ENCODE measurements at places on chromosomes 1 and 21.

DNA sequence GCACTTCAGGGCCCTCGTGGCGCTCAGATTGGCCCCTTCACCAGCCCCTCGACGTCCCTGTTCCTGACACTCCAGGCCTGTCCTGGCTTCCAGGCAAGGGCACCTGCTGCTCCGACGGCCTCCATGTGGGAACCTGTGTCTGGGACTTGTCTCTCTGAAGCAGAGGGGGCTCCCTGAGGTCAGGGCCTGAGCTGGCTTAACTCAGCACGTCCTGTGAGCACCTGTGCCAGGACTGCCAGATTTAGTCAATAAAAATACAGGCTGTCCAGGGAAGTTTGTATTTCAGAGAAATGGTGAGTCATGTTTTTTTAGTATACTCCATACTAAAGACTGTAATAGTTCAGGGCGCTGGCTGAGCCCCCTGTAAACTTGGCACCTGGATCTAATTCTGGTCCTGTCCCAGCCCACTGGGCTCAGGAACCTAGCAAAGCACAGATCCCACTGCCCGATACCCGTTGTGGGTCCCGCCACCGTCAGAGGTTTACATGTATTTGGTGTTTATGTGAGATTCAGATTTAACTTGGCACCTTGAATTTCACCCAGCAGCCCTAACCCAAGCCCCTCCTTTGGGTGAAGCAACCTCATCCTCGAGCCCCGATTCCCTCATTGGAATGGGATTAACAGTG lies 109.9 kb upstream of the IFFO2 start:
- no peak for DNase-seq

- no peak for DNase-seq
Measured at GRCh38 chr1:64979358-64979757, 13.0 kb upstream of the JAK1 start.

DNA sequence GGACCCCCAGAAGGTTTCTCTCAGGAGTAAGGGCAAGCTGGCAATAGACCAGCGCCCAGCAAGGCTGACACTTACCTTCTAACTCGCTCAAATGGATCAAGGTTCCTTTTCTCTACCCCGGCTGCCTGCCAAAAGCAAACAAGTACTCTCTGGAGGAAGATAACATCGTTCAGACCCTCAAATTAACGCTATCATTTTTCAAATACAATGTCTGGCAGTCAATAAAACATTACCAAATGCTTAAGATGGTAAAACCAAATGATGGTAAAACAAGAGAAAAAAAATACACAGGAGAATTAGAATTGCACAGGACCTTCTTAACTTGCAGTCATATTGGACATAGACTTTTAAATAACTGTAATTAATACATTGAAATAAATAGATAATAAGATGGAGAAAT lies 148.1 kb downstream of the SPATA46 start:
- no peak for DNase-seq

DNA sequence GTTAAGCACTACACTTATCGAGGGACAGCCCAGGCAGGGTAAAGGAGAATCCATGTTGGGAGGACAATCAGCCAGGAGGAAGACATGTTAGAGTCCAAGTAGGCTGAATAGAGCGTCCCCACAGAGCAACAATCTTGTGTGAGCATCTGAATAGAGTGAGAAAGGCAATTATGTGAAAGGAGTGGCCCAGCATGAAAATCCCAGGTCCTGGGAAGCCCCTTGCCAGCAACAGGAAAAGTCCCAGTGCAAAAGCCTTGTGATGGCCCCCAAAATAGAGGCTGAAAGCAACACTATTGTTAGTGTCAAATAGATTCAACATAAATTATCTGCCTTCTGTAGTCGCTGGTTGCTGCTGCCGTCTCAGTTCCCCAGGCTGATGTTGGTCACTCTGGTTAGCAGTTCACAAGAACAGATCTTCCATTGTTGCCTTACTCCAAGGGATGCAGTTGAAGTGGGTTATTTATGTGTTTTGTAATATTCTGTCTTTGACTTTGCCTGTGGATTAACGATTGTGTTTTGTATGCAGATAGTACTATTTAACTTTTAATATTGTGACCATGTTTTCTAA lies 12.1 kb upstream of the ABL2 start:
- no peak for DNase-seq

- no peak for DNase-seq
Measured at GRCh38 chr1:202836623-202837403, 26.1 kb downstream of the PCAT6 start.

DNA sequence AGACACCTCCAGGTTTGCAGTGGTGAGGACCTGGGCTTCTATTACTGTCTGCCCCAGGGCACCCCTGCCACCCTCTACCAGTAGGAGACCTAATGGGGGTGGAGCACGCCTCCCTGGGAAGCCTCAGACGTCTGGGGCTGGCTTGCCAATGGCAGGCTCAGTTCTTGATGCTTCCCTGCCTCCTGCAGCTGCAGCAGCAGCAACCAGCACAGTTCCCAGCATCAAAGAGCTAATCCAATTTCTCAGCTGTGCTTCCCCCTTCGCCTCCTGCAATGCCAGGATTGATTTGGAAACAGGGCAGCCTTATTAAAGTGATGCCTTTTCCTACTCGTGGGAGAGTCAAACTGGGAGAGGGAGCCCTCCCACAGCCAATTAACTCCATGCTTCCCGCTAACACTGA lies 8.2 kb downstream of the SYT2 start:
- DNase-seq, result no peak

- no peak for DNase-seq
Measured at GRCh38 chr21:28548291-28548690, 444.4 kb downstream of the LTN1 start.

- peak; percentile 82 for DNase-seq
Measured at GRCh38 chr1:36285443-36286101, 20.6 kb upstream of the SH3D21 start.

Data from HCEC 1CT (cell line).